ENCODE measurements at places on chromosomes 2 and 18. TPM values are rescaled to one million over a fixed set of nuclear protein-coding genes. Genes with fewer than 3 reads are reported as not detected.
A peak's percentile ranks its signal among the peaks of the same experiment; 100 is the strongest.

The SPC25 gene
- 19.3 TPM for polyA plus RNA-seq

The SMAD7 gene
- 73.8 TPM for polyA plus RNA-seq

The ODC1 gene
- polyA plus RNA-seq = 412 TPM

The CNPPD1 gene
- polyA plus RNA-seq = 71.2 TPM

The FOSL2 gene
- 31.3 TPM for polyA plus RNA-seq

The CD28 gene
- polyA plus RNA-seq = 2.3 TPM

The DSG4 gene
- not detected for polyA plus RNA-seq

The ANKRD30BL gene
- polyA plus RNA-seq = 0.79 TPM

The SLC5A7 gene
- polyA plus RNA-seq = 0.39 TPM

The ANKRD62 gene
- polyA plus RNA-seq = 0.05 TPM

The HOXD3 gene
- polyA plus RNA-seq = 26.4 TPM

The PLB1 gene
- polyA plus RNA-seq = 1.1 TPM

- DNase-seq = no peak
Observed at GRCh38 chr2:218255446-218255845, 5.4 kb upstream of the GPBAR1 start.

GRCh38 chr2:19673213-19673791 lies 228.5 kb downstream of the TTC32 start:
- DNase-seq = no peak

GRCh38 chr18:44495151-44495550 lies 185.5 kb upstream of the SETBP1 start:
- DNase-seq = no peak

- DNase-seq = peak; percentile 38
Observed at GRCh38 chr2:105545730-105546627, 147.1 kb upstream of the FHL2 start.

DNA sequence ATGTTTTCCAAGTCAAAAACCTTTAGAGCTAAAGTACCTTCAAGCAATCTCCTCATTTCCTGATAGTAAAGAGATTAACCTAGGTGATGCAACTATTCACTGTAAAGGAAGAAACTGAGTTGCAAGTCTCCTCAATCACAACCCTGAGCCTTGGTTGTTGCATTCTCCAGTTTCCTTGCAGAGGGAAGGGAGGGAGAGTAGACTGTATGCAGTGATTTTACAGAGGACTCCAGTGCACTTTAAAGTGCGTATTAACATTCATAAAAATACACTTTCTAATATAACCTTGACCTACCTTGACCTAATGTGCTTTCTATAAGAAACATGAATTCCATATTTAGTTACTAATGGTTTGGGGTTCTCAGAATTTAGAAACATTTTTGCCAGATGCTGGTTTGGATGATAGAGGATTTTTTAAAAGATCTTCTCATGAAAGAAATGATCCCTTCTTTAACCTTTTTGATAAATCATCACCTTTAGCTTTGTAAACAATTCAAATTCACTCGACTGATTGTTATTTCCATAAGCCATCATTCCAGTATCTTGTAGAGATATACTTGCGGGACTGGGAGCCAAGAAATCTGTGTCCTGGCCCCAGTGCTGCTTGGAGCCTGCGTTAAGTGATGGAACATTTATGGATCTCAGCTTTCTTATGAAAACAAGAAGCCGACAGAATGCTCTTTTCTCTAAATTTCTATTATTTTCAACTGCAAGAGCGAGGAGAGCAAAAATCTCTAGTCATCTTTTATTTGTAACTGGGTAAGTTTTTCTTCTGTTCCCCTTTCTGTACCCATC lies 228.3 kb downstream of the ZNF521 start:
- no peak for DNase-seq

- DNase-seq = no peak
Observed at GRCh38 chr2:101272045-101272784, 19.5 kb downstream of the CNOT11 start.

DNA sequence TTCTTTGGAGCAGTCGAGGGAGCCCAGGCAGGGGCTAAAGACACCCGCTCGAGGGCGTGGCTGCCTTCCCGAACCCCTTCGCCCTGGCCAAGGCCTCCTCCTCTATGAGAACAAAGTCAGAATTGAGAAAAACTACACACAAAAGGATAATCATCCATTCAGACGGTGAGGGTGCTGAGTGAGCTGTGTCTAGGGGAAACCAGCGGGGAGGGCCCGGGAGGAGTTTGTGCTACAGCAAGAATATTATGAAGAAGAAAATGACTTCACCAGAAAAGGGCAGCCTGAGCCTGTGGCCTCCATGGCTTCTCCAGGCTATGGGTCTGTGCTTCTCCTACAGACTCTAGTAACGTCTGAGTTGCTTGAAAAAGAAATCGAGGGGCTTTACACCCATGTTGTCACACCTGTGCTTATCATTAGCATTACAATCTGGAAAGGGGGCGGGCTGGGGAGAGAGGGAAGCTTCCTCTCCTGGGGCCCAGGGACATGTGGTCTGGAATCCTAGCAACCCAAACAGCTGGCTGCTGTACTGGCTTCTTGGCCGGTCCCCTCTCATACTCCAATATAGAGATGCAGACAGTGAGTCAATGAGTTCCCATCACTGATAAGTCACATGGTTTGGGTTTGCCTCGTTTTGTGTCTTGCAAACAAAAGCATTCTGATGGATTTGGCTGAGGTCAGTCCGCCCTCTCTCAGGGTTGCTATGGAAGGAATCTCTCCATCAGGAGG lies 52.0 kb upstream of the ARL4C start:
- no peak for DNase-seq

- no peak for DNase-seq
Observed at GRCh38 chr2:174553811-174554493, 43.7 kb downstream of the WIPF1 start.

- DNase-seq = no peak
Observed at GRCh38 chr2:152694161-152694661, 23.1 kb downstream of the PRPF40A start.

GRCh38 chr18:74990563-74991081 lies 218.3 kb downstream of the PTGR3 start:
- DNase-seq = no peak

GRCh38 chr2:171515672-171516298 lies 6.5 kb upstream of the CYBRD1 start:
- no peak for DNase-seq

GRCh38 chr2:188495969-188496431 lies 204.3 kb downstream of the GULP1 start:
- no peak for DNase-seq

GRCh38 chr18:58095655-58096054 lies 51.6 kb downstream of the NEDD4L start:
- no peak for DNase-seq
